Upper lobe of left lung (tissue), 6 donors: ENCODE measurements at places on chromosomes 2 and 18. TPM values are rescaled to one million over a fixed set of nuclear protein-coding genes. Genes with fewer than 3 reads are reported as not detected.

GRCh38 chr2:172726172-172726735, 9.4 kb upstream of the RAPGEF4 start:
- DNase-seq, result no peak

- no peak for DNase-seq
These were observed 820.7 kb upstream of the HS6ST1 start for GRCh38 chr2:129139380-129139779.

DNA sequence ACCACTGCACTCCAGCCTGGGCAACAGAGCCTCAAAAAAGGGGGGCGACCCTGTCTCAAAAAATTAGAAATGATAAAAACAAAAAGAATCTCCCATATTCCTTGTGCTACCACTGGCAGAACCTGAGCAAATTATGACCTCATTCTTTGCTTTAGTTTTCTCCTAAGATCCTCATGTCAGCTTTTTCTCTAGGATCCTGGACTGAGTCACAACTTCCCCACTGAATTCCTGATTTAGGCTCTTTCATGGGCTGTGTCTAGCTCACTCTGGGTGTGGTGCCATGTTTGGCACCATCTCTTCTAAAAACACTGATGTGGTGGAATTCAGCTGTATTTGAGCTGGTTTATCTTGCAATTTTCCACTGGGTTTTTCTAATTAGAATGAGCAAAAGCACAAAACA, 37.1 kb downstream of the EXOC6B start:
- DNase-seq, result no peak

DNA sequence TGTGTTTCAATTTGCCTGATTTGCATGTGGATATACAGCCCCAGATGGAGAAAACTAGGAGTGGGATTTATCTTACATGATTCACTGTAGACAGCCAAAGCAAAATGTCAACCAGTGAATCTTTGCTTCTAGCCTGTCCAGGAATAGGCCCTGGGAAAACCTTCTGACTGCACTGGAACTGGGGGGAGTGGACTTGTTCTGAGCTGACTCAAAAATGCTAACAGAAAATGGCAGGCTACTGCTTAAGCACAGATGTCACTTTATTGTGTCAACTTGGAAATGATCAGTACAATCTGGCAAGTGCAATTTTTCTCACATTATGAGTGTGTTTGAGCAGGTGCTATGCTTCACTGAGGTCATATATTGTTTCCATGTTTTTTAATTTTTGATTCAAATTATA, 593.7 kb downstream of the NRXN1 start:
- no peak for DNase-seq

The PSMA8 gene
- total RNA-seq, result not detected

- DNase-seq, result no peak
These were observed 170.0 kb downstream of the CTIF start for GRCh38 chr18:48708807-48709206.
